ENCODE measurements at places on chromosomes 5 and 9. TPM values are rescaled to one million over a fixed set of nuclear protein-coding genes. Genes with fewer than 3 reads are reported as not detected.

DNA sequence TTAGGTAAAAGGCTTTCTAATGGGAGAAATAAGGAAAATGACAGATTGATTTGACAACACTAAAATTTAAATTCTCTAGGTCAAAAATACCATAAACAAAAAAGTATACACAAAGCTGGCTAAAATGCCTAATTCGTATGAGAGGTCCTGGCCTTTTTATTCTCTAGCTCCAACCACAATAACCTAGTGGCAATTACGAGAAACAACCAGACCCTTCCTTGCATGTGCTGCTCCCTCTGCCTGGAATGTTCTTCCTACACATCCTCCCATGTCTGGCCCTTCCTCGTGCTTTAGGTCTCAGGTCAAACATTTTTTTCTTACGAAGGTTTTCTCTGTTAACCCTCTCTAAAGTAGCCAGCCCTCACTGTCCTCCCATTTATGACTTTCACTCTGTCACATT lies 176.4 kb upstream of the PLPPR1 start:
- no peaks in the 10 kb centered on the region for H3K4me1 ChIP-seq
- no peak for DNase-seq
- H3K27me3 ChIP-seq: no peaks in the 10 kb centered on the region

DNA sequence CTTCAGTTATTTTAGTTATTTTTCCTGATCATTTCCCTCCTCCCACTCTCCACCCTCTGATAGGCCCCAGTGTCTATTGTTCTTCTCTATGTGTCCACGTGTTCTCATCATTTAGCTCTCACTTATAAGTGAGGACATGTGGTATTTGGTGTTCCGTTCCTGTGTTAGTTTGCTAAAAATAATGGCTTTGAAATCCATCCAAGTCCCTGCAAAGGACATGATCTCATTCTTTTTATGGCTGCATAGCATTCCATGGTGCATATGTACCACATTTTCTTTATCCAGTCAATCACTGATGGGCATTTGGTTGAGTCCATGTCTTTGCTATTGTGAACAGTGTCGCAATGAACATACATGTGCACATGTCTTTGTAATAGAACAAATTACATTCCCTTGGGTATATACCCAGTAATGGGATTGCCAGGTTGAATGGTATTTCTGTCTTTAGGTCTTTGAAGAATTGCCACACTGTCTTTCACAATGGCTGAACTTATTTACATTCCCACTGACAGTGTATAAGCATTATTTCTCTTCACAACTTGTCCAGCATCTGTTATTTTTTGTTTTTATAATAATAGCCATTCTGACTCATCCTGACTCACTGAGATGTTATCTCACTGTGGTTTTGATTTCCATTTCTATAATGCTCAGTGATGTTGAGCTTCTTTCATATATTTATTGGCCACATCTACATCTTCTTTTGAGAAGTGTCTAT lies 17.2 kb upstream of the DIRAS2 start:
- no peak overlapping the region for H3K4me3 ChIP-seq
- DNase-seq: no peak
- H3K27ac ChIP-seq: no peak overlapping the region
- peaks cover 22% of the 10 kb centered on the region for H3K27me3 ChIP-seq
- H3K4me1 ChIP-seq: peaks cover 5% of the 10 kb centered on the region
- no peaks in the 10 kb centered on the region for H3K36me3 ChIP-seq

GRCh38 chr5:38008198-38008597 lies 168.4 kb upstream of the GDNF start:
- no peaks in the 10 kb centered on the region for H3K27me3 ChIP-seq
- H3K4me1 ChIP-seq: no peaks in the 10 kb centered on the region
- DNase-seq: no peak
- no peak overlapping the region for H3K4me3 ChIP-seq

DNA sequence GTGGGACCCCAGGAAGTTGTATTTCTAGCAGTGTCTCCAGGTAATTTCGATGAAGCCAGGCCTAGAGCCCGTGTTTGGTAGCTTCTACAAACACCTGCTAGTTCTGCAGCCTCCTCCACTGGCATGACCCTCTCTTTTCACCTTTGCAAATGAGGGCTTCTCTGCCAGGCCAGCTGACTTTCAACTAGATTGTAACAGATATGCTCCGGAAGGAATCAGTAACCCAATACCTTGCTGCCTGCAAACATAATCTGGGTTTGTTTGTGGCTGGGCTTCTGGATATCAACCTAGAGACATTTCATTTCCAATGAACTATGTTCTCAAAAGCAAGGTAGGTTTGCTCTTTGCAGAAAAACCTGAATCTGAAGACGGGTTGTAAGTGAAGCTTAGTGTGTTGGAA lies 354.8 kb downstream of the DMRT2 start:
- no peaks in the 10 kb centered on the region for H3K27me3 ChIP-seq
- H3K36me3 ChIP-seq: no peaks in the 10 kb centered on the region
- H3K27ac ChIP-seq: no peak overlapping the region
- no peaks in the 10 kb centered on the region for H3K4me1 ChIP-seq
- H3K4me3 ChIP-seq: no peak overlapping the region
- no peak for DNase-seq

- peak overlapping the region; percentile 56 for H3K4me3 ChIP-seq
- peak; percentile 11 for DNase-seq
- H3K27ac ChIP-seq: no peak overlapping the region
- peaks cover 60% of the 10 kb centered on the region for H3K27me3 ChIP-seq
- H3K4me1 ChIP-seq: peaks cover 9% of the 10 kb centered on the region
These were observed 1.2 kb downstream of the LOX start for GRCh38 chr5:122076669-122077365.

GRCh38 chr9:136742591-136743391 lies at the start of gene LCN10:
LCN10 (minus strand) TSS chr9:136742940; CDS start chr9:136742903, 37 bp downstream.
- no peak for DNase-seq
- H3K27ac ChIP-seq: no peak within 1 kb of the TSS
- no peak within 1 kb of the TSS for H3K4me3 ChIP-seq
- no peaks in the 10 kb centered on the region for H3K27me3 ChIP-seq
- peaks cover 7% of the 10 kb centered on the region for H3K4me1 ChIP-seq
- no peaks in the 10 kb centered on the region for H3K36me3 ChIP-seq

DNA sequence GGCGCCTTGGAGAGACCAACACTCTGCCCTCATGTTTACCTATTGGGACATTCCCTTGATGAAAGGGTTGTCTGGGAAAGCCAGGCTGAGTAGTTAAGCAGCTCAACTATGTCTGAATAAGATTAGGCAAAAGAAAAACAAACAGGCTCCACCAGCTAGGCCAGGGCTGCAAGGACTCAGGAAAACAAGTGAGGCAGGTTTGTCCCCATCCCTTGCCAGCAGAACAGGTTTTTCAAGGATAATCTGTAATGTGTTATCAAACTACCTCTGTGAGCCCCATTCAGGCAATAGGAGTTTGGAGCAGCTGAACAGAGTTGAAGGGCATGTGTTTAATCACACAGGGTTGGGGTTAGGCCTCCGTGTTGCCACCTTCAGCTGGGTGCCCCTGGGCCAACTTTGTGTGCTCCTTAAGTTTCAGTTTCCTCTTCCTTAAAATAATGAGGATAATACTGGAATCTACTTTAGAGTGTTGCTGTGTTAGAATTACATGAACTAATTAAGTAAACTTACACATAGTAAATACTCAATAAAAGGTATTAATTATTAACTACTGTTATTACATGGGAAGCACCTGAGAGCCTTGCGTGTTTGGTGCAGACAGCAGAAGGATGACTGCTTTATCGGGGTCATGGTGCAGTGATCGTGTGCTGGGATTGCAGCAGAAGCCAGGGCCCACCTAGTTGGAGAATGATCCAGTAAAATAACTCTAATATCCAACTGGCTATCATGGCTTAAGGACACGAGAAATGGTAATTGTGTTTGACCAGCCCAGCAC lies 72.1 kb upstream of the ATP10B start:
- H3K36me3 ChIP-seq: no peaks in the 10 kb centered on the region
- no peaks in the 10 kb centered on the region for H3K27me3 ChIP-seq
- H3K4me1 ChIP-seq: no peaks in the 10 kb centered on the region
- no peak for DNase-seq
- no peak overlapping the region for H3K4me3 ChIP-seq
- H3K27ac ChIP-seq: no peak overlapping the region

DNA sequence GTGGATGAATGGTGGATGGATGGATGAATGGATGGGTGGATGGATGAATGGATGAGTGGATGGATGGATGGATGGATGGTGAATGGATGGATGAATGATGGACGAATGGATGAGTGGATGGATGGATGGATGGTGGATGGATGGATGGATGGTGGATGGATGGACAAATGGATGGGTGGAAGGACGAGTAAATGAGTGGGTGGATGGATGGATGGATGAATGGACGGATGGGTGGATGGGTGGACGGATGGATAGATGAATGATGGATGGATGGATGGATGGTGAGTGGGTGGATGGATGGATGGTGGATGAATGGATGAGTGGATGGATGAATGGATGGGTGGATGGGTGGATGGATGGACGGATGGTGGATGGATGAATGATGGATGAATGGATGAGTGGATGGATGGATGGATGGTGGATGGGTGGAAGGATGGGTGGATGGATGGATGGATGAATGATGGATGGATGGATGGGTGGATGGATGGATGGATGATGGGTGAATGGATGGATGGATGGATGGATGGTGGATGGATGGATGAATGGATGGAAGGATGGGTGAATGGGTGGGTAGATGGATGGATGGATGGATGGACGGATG lies 58.6 kb downstream of the VAV2 start:
- no peaks in the 10 kb centered on the region for H3K27me3 ChIP-seq
- H3K36me3 ChIP-seq: no peaks in the 10 kb centered on the region
- no peak overlapping the region for H3K4me3 ChIP-seq
- DNase-seq: no peak
- no peak overlapping the region for H3K27ac ChIP-seq

- H3K36me3 ChIP-seq: no peaks in the 10 kb centered on the region
- no peak overlapping the region for H3K4me3 ChIP-seq
- no peak overlapping the region for H3K27ac ChIP-seq
- no peak for DNase-seq
- H3K27me3 ChIP-seq: no peaks in the 10 kb centered on the region
- peaks cover 10% of the 10 kb centered on the region for H3K4me1 ChIP-seq
These were observed 28.6 kb upstream of the FBXW11 start for GRCh38 chr5:172035049-172035448.

- no peak for DNase-seq
- no peak overlapping the region for H3K27ac ChIP-seq
- H3K36me3 ChIP-seq: no peaks in the 10 kb centered on the region
- H3K4me1 ChIP-seq: no peaks in the 10 kb centered on the region
- H3K4me3 ChIP-seq: no peak overlapping the region
These were observed 27.9 kb downstream of the TMEM215 start for GRCh38 chr9:32811246-32811645.

DNA sequence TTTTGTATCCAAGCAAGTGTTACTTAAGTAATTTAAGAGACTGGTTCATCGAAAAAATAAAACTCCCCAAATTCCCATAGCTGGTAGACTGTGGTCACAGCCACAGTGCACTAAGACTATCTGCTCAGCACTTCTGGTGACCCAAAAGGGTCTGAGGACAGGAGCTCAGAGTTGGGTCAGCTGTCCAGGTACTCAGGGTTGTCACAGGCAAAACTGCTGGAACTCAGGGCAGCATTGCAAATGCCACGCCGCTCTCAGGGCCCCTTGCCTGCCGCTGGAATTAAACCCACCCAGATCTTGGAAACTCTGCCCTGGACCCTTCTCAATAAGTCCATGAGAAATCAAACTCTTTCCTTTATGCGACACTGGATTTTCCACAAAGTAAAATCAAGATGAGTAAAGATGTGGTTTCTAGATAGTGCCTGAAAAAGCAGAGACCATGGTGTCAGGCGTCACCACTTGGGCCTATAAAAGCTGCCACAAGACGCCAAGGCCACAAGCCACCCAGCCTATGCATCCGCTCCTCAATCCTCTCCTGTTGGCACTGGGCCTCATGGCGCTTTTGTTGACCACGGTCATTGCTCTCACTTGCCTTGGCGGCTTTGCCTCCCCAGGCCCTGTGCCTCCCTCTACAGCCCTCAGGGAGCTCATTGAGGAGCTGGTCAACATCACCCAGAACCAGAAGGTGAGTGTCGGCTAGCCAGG lies at the start of gene IL13:
IL13 (plus strand) TSS at position 498 of the 705 bp plus-strand sequence; CDS start at position 512, 14 bp downstream.
- H3K27me3 ChIP-seq: peaks cover 8% of the 10 kb centered on the region
- DNase-seq: no peak
- H3K36me3 ChIP-seq: peaks cover 27% of the 10 kb centered on the region

DNA sequence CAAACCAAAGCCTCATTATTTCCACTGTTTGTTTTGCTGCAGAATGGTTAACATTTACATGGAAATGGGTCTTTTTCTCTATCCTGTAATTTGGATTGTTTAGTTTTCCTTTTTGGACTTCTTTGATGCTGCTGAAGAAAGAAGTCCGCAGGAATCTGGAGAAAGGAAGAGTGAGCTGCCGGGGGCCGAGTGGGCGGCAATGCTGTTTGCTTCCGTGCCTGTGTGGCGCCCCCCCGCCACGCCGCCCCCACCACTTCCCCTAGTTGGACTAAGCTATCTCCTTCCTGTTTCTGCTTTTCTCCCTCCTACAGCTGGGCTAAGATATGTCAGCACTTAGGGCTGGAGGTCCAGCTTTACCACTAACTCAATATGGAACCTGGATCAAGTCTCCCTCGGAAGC lies 39.7 kb downstream of the ACTL7B start:
- H3K27ac ChIP-seq: no peak overlapping the region
- no peaks in the 10 kb centered on the region for H3K36me3 ChIP-seq
- H3K27me3 ChIP-seq: peaks cover 7% of the 10 kb centered on the region
- no peak for DNase-seq
- no peak overlapping the region for H3K4me3 ChIP-seq

DNA sequence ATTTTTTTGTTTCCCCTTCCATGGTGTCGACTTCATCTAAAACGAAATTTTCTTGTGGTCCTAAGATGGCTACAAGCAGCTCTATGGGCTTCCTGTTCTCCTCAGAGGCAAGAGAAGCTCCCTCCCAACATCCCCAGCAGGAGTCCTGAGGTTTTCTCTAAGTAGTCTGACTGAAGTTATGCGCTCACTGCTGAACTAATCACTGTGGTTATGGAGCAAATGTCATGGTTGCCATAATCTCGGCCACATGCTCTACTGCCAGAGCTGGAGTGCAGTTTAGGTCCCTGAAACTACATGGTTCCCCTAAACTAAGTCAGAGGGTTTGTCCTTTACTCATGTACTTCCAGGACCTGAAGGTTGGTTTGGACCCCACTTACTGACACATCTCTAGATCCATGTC lies 68.0 kb upstream of the MAMDC2 start:
- DNase-seq: no peak
- H3K4me3 ChIP-seq: no peak overlapping the region
- no peaks in the 10 kb centered on the region for H3K4me1 ChIP-seq
- H3K27me3 ChIP-seq: peaks cover 6% of the 10 kb centered on the region
- no peak overlapping the region for H3K27ac ChIP-seq
- no peaks in the 10 kb centered on the region for H3K36me3 ChIP-seq

DNM1 gene
- 2.4 TPM for total RNA-seq

ARID3C gene
- 0.21 TPM for total RNA-seq

HRCT1 gene
- not detected for total RNA-seq

HAVCR2 gene
- 48.6 TPM for total RNA-seq

SOHLH1 gene
- total RNA-seq: not detected

SLC34A1 gene
- total RNA-seq: not detected

PCDHGC3 gene
- 0.21 TPM for total RNA-seq

ALDH1B1 gene
- 39.3 TPM for total RNA-seq

KDM3B gene
- total RNA-seq: 52.8 TPM

CLINT1 gene
- 95.2 TPM for total RNA-seq

PTGES gene
- 0.39 TPM for total RNA-seq

ZNF782 gene
- total RNA-seq: 4.7 TPM
